ENCODE measurements at places on chromosomes 2 and 18.
A peak's percentile ranks its signal among the peaks of the same experiment; 100 is the strongest.

DNA sequence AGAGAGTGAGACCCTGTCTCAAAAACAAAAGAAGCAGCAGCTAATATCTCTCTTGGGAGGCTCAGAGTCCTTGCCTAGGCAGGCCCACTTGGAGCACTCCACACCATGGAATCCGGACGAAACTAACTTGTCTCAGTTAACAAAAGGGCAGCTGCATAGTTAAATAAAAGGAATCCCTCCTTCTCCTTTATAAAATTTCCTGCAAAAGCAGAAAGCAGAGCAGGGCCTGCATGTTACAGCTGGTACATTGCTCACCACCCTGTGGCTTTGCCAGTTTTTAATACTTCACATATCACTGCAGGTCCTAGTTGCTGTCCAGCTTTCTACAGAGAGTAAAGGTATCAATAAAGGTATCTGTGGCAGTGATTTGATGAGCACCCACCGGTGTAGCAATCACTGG is 93.6 kb downstream of the ASAP2 start:
- DNase-seq: no peak

DNA sequence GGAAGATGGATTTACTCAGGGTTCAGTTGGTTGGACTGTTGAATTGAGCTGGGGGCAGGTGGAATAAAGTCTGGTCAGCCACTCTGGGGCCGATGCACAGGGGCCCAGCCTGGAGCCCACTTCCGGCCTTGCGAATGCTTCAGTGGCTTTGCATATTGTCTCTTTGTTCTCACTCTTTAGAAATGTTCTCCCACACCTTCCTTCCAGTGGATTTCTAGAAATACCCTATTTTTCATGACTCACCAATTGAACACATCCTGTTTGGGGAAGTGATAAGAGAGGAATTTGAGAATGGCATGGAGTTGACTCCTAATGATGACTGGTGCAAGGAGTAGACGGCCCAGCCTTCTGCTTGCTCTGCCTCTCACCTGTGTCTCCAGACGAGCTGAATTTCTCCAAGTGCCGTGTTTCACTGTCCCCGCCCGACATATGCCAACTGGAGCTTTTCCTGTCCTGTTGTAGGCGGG is 28.1 kb downstream of the ASAP2 start:
- peak; percentile 34 for DNase-seq

DNA sequence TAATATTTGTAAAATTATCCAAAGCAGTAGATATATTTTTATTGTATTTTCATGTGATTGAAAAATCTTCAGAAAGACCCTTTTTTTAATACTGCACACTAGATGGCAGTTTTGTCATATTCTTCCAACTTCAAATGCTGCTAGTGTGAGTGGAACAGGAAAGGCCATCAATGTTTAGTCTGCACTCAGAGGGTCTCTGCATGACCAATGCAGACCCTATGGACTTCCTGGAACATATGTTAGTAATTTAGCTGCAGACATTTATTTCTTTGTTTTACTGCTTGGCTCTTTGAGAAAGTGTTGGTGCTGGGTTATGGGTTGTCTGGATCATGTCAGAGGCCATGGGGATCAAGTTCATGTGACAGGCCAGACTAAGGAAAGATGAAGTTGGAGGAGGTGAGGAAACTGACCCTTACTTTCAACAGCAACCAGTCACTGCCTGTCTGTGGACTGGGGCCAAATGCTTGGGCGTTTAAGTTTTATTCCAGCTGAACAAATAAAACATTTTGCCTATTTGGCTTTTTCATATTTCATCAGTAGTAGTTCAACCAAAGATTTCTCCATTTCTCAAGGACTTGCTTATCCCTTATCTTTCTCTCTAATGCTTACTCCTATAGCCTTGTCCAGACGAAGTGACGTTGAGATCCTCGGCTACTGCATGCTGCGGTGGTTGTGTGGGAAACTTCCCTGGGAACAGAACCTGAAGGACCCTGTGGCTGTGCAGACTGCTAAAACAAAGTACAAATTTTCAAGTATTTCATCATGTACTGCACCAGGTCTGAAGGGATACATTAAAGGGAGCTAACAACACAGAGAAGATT is 84.8 kb downstream of the VRK2 start:
- DNase-seq: no peak

- DNase-seq: no peak
Observed at GRCh38 chr18:6039055-6039454, 143.7 kb upstream of the TMEM200C start.

DNA sequence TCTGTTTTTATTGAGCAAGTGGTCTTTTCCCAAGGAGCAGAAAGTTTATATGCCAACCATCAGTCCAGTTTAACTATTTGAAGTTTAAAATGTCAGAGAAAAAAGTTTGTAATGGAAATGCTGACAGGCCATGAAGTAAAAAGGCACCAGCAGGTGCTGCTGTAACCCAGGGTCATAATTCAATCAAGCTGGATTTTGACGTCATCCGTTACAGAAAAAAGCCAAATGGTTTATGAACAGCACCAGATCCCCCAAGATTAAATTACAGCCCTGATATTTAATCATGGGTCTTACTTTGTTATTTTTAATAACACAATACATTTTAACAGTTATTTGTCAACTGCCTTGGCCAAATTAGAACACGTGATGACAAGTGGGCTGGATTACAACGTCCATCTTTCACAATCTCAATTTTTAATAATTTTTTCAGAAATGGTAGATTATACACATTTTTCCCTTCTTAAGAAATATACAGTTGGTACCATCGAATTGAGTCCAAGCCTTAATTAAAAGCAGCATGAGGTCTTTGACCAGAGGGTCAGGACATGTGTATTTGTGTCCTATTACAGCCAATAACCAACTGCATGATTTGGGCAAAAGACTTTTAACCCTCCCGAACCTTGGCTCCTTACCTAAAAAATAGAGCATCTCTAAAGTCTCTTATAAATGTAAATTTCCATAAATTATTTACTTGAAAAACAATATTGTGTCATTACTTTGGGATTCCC is 10.0 kb downstream of the TCF4 start:
- DNase-seq: no peak

DNA sequence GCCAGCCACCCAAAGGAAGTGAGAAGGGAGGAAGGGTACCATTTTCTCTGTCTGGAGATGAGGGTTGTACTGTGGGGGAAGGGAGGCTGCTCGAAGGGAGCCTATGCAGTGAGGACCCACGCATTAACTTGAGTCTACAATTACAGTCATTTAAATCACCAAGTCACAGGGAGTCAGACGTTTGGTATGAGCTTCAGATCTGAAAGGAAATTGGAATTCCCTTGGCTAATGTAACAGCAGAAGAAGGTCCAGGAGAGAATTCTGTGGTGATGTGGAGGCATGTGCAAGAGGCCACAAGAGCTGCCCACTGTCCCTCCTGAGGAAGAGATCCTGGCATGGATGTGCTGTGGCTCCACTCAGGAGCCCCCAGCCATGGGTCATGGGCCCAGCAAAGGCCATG is 22.5 kb downstream of the DAPL1 start:
- DNase-seq: no peak

GRCh38 chr18:11388755-11389680 is 220.4 kb upstream of the SLC35G4 start:
- no peak for DNase-seq

DNA sequence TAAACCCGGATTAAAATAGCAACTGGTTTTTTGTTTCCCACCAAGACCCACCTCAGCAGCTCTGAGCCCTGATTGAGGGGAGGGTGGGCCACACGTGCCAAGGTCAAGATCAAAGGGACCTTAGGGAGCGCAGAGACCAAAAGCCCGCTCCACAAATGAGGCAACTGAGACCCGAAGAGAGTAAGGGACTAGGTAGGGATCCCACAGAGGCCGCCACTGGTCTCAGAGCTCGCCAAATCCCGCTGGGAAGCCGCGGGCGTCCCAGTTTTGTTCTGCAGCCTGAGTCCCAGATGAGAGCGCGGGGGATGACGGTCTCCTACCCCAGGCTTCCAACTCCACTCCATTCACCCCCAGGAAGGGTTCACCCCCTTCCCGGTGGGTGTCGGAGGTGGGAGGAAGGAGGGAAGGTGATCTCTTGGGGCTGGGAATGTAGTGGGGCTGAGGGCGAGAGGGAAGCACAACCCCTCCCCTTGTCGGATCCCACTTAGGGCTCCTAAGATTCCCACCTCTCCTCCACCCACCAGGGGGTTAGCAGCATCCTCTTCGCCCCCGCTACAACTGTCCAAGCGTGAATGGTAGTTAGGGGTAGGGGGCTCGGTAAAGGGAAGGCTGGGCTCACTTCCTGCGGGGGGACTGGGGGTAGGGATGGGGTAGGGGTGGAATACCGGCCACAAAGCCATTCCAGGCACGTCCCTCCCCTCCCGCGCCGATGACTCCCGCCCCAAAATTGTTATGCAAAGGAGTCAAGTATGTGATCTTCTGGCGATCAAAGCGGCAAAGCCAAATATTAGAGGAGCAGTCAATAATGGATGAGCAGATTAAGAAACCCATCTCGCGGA is 7.3 kb upstream of the EN1 start:
- DNase-seq: no peak

- DNase-seq: peak; percentile 36
Observed at GRCh38 chr2:86065512-86065911, 40.2 kb downstream of the POLR1A start.

DNA sequence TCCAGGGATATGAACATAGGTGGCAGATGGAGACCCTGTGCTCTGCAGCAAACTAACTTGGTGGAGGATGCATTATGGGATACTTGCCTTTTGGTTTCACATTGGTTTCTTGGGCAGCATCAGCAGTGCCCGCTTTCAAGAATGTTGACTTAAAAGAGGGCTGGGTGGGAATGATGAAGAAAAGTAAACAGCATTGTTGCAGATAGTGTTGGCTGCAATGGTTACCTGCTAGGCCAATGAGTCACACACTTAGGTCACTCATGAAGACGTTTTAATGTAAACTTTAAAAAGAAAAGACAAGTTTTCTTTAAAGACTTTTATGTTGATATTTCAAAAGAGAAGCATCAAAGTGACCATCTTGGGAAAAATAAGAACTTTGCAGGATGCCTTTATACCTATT is 26.1 kb upstream of the FAM237A start:
- no peak for DNase-seq

DNA sequence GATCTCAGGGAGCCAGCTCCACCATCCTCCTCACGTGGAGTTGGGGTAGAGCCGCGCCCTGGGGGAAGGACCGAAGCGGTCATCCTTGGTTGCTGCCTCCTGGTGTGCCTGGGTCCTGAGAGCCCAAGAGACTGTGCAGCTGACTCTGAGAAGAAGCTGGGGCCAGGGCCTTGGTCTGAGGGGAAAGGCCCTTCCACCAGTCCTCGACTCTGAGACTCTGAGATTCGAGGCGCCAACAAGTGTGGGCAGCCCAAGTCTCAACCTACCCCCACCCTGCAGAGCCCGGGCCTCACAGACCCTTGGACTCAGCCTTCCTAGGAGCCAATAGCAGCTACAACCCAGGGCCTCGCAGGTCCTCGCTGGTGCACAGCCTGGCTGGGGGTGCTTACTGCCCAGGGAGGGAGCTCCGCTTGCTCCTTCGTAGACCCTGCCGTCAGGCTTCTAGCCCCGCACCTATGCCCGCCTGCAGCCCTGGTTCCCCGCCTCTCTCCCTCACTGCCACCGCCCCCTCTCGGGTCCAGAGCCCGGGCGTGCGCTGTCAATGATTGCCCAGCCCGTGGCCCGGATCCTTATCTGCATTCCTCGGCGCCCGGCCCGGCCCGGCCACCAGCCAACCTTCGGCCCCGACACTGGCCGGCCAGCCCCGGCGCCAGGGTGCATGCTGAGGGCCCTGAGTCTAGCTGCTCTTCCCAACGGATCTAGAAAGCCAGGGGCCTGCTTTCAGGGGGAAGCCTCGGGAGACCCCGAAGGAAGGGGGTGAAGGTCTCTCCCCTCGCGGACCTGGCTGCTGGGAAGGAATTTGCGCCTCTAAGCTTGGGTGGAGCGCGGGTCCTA is 2.0 kb downstream of the IHH start:
- peak; percentile 80 for DNase-seq

- no peak for DNase-seq
Observed at GRCh38 chr18:7856733-7857132, 289.6 kb downstream of the PTPRM start.

DNA sequence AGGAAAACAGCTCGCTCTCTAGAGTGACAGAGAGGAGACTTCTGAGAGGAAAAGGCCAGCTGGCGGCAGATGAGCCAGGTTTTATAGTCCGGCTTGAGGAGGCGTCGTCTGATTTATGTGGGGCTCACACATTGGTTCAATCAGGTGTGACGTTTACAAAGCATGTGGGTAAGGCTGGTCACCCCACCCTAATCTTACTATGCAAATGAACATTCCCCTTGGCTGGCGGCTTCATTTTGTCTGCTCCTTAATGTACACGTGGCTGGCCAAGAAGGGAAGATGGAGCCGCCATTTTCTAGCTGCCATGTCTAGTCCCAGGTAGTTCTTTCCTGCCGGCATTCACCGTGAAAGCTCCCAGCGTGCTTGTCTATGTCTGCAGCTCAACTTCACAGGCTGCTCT is 299.1 kb upstream of the SPRED2 start:
- DNase-seq: no peak

DNA sequence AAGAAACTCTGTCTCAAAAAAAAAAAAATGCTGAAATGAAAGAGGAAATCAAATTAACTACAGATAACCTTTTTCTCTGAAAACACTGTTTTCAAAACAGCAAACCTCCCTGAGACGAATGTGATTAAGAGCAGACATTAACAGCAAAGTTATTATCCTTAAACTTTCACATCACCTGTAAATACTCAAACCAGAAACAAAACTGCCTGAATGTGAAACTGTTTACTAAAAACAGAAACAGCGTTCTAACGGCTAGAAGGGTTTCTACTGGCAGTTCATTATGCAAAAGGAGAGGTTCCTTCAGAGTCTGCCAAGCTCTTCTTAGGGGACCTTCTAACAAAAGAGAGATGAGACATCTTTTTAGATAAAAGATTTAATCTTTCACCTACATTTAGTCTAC is 45.9 kb downstream of the PNO1 start:
- no peak for DNase-seq

DNA sequence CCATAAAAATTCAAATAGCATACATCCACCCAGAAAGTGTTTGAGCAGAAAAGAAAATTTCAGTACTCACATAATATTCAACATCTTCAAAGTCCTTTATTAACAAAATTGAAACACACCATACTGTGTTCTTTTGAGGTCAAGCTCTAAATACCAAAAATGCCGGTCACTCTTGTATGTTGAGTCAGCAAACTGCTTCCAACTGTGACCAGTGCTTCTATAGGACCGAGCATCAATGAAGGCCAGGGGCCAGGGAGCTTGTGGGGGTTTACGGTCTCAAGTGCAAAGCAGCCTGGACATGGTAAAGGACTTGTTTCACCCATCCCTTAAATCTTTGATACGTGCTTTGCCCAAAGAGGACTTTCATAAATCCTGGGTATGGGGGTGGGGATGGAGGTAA is 112.7 kb upstream of the REV1 start:
- no peak for DNase-seq

GRCh38 chr2:187319441-187320108 is 128.5 kb downstream of the CALCRL start:
- DNase-seq: no peak

Data from posterior vena cava (tissue), 2 donors.